ENCODE measurements at places on chromosomes 13 and 19.

- DNase-seq: no peak
Observed at GRCh38 chr19:5693195-5694166, 3.4 kb downstream of the RPL36 start.

- no peak for DNase-seq
Observed at GRCh38 chr13:43977911-43978310, 98.2 kb downstream of the LACC1 start.

GRCh38 chr13:112871742-112872141 is 97.3 kb upstream of the MCF2L start:
- no peak for DNase-seq

DNA sequence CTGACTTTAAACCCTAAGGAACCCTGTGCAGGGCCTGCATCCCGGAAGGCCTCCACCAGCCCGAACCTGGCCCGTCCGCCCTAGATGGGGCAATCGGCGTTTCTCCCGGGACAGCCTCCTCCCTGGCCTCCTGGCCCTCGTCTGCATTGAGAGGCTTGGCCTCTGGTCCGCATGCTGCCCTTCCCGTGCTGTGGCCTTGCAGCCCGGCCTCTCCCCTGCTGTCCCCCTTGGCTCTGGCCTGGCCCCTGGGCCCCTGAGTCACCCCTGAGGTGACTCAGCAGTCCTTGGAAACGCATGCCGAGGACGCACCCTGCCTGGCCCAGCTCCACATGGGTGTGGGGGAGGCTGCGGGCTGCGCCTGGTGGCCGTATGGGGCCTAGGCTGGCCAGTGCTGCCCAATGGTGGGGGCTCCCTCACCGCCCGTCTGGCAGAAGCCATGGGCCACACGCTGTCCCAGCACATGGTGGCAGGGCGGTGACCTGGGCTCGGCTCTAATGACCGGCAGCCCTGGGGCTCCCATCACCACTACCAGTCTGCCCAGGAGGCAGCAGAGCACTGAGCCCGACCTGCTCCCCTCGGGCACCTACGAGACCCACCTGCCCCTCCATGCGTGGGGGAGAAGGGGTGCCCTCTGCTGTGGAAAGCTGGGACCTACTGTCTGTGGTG is 25.7 kb downstream of the SH3GL1 start:
- no peak for DNase-seq

GRCh38 chr13:33611121-33611805 is 206.7 kb upstream of the RFC3 start:
- no peak for DNase-seq

GRCh38 chr19:28234637-28235036 is 978.3 kb downstream of the UQCRFS1 start:
- no peak for DNase-seq

DNA sequence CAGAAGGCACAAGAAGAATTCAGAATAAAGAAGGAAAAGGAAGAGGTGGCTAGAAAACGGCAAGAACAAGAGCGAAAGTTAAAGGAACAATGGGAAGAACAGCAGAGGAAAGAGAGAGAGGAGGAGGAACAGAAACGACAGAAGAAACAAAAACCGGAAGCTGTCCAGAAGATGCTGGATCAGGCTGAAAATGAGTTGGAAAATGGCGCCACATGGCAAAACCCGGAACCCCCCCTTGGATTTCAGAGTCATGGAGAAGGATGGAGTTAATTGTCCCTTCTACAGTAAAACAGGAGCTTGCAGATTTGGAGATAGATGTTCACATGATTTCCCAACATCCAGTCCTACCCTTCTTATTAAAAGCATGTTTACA is 6.7 kb downstream of the CD209 start:
- DNase-seq: no peak

GRCh38 chr19:2231621-2232221 is 4.4 kb downstream of the PLEKHJ1 start:
- no peak for DNase-seq

DNA sequence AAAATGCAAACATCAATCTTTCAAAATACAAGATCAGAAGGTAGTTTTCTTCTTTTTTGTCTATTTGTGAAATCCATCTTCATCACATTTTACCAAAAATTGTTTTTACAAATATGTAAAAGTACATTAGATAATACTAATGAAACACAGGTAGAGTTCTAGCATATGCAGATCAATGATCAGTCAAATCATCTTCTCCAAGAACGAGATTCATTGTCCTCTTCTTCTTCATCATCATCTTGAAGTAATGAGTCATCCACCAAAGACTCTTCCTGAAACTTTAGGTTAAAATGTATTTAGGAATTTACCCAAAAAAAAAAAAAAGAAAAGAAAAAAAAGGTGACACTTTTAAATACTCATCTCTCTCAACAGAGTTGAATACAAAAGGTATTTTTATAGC is 85.6 kb downstream of the RBM26 start:
- DNase-seq: no peak

DNA sequence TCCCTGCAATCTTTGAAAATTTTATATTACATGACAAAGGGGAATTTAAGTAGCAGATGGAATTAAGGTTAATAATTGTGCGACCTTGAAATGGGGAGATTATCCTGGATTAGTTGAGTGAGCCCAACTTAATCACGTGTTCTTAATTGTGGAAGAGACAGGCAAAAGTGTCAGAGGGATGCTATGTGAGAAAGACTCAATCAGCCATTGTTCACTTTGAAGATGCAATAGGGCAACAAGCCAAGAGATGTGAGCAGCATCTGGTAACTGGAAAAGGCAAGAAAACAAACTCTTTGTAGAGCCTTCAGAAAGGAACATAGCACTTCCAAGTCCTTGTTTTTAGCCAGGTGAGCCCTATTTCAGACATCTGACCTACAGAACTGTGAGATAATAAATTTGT is 247.7 kb downstream of the SLITRK1 start:
- no peak for DNase-seq

DNA sequence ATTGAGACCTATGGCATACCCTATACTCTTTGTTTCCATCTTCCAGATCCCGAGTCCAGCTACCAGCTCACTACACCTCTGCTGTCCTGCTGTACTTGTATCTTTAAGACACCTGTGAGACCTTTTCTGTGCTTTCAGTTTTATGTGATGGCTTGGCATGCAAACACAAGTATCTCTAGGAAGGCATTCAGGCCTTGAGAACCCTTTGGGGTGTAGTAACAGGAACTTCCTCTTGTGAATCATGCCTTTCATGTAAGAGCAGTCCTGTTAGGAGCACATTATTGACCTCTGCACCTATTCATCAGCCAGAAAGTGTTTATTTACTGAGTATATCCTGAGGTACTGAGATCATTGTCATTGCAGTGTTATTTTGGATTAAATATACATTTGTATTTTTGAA is 87.0 kb upstream of the HTR2A start:
- DNase-seq: no peak

All from cortex of kidney (tissue), 1 donor.